AML-193 (cell line): ENCODE measurements at places on chromosomes 2 and 18.

DNA sequence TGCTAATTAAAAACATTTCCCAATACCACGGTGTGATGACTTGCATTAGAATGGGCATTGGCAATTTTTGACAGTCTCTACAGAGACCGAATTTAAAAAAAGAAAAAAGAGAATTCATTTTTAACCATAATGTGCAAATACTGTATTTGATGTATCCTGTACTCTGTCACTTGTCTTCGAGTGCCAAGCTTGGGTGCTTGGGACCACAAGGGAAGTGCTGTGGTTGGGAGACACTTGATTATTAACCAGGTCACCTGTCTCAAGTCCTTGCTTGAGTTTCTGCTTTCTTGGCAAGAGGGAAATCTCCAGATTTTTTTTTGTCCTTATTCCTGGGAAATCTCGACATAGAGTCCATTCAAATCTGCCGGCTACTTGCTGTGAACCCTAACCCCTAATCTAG, 209.0 kb downstream of the MC4R start:
- no peak for DNase-seq

DNA sequence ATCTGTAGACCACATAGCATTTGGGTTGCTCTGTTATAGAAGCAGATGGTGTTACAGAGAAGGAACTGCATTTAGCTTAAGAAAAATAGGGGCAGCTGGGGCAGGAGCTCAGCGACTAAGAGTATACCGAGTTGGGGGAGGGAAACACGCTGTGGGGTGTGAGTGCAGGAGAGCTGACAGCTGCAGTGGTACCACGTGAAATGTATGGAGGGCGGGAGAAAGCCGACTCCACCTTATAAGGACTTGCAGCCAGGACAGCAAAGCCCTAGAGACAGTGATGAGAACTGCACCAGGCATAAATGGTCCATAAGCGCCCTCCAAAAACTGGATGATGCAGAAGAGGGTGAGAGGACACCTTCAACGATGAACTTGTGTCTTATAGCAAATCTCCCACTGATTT, 237.6 kb downstream of the PRKCE start:
- DNase-seq, result no peak

GRCh38 chr2:43946685-43947084, 49.1 kb downstream of the LRPPRC start:
- DNase-seq, result no peak

GRCh38 chr2:168030862-168031624, 216.4 kb downstream of the STK39 start:
- DNase-seq, result no peak

- DNase-seq, result no peak
These were observed 13.2 kb upstream of the SERTAD2 start for GRCh38 chr2:64666810-64667438.

DNA sequence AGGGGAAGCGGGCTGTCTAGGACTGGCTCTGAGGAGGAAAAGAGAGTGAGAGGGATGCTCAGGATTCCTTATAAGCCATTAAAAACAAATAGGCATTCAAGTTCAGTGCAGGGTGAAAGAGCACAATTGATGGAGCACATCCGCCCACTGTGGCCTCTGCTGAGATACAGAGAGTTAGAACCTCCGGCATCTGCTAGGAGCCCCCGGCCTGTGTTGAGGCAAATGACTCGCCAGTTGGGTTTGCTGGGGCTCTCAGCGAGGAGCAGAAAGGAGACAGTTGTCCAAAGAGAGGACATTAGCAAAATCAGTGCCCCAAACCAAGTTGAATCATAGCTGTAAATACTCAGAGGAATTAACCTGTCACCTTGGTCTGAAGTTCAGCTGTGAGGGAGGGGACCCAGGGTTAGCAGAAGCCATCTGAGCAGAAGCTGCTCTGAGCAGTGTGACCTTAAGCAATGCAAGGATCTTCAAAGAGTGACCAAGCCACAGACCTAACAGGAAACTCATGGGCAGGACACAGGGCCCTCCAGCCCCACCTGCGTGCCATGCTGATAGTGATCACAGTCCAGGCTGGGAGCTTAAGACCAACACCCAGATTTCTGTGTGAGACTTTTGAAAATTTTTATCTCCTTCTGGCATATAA, 23.3 kb upstream of the IL18RAP start:
- DNase-seq, result no peak

DNA sequence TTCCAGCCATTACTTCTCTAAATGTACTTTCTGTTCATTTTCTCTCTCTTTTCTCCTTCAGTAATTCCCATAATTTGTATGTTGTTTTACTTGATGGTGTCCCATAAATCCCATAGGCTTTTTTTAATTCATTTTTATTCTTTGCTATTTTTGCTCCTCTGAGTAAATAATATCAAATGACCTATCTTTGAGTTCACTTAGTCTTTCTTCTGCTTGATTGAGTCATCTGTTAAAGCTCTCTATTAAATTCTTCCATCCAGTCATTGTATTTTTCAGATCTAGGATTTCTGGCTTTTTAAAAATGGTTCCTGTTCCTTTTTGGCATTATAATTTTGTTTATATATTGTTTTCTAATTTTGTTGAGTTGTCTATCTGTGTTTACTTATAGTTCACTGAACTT, 13.5 kb downstream of the SP100 start:
- DNase-seq, result no peak

DNA sequence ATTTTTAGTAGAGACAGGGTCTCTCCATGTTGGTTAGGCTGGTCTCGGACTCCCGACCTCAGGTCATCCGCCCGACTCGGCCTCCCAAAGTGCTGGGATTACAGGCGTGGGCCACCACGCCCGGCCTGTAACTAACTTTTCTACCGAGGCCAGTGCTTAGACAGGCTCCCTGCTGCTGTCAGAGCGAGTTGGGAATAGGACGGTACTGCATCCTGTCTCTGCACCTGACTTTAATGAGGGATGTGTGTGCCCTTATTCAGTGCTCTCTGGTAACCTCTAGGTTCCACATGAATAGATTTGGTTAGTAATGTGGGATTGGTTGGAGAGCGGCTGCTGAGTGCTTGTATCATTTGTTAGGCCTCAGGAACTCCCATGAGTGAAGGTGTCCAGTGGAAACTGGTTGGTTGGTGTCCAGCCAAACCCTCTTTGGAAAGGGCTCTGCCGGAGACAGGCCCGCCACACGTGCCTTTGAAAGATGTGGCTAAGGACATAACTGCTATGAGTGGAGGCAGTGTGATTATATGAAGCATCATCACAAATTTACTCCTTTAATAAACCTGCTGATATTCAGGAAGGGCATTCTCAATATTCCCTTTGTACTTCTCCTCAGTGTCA, 36.6 kb downstream of the MYOM1 start:
- DNase-seq, result no peak
